ENCODE measurements at places on chromosomes 1 and 21.

DNA sequence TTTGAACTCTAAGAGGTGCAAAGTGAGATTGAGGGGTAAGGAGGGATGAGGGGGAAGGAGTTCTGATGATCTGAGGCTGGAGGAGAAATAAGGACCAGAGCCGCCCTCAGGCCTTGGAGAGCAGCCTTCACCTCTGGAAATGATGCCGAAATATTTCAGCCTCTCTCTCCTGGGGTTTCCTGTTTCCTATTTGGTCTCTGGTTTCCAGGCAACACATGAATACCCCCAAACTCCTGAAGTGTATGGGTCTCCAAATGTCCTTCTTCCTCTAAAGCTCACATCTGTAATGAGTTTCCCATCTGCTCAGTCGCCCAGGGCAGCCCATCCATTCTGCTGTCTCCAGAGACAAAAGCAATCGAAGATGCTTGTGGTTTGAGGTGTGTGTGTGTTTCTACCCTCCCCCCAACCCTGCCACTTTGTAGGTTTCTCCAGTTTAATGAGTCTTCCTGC lies 52.0 kb upstream of the FAM20B start:
- DNase-seq, result peak; percentile 58

DNA sequence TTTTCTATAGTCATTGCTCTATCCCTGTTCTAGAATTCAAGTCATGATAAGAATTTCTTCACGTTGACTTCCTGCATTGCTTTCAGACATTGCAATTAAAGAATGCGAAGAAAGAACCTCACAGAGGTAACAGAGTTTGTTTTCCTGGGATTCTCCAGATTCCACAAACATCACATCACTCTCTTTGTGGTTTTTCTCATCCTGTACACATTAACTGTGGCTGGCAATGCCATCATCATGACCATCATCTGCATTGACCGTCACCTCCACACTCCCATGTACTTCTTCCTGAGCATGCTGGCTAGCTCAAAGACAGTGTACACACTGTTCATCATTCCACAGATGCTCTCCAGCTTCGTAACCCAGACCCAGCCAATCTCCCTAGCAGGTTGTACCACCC lies 10.6 kb downstream of the APCS start:
- DNase-seq, result no peak

GRCh38 chr1:221154932-221155331 lies 275.7 kb downstream of the HLX start:
- no peak for DNase-seq

DNA sequence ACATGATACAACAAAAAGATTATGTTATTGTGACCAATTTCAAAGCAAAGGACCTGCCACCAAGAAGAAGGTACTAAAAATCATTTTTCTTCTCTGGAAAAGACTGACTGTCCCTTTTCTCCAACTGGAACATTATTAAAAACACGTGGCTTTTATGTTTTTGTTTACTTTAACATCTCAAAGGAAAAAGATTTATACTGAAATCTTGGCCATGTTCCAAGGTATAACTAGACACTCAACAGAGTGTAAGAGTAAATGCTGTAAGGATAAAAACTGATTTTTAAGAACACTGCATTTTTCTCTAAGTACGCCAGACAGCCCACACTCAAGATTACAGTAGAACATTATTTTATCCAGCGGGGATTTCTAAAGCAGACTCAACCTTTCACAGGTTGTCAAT lies 62.1 kb downstream of the BRWD1 start:
- DNase-seq, result no peak

DNA sequence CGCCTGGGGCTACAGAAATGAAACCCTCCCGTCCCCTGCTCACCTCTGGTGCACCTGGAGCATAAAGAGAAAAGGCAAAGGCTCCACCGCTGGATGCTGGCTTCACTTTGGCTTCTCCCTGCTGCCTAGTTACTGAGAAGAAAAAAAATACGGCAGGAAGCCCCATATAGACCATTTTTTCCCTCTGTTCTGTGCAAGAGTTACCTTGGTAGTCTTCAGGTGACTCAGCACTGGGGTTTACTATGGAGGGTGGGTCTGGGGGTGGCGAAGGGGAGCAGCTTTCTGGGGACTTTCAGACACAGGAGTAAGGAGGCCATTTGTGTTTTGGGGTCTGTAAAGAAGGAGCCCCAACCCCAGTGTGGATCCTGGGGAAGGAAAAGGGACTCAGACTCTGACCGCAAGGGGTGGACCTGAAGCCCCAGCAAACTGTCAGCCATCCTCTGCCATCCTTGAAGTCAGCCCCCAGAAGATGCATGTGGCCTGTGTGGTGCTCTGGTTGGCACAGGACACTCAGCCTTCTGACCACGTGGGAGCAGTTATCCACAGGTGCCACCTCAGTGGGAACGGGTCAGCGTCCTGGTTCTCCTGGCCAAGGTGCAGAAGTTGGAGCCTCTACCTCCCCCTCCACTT lies 25.9 kb upstream of the EPS8L3 start:
- DNase-seq, result no peak

DNA sequence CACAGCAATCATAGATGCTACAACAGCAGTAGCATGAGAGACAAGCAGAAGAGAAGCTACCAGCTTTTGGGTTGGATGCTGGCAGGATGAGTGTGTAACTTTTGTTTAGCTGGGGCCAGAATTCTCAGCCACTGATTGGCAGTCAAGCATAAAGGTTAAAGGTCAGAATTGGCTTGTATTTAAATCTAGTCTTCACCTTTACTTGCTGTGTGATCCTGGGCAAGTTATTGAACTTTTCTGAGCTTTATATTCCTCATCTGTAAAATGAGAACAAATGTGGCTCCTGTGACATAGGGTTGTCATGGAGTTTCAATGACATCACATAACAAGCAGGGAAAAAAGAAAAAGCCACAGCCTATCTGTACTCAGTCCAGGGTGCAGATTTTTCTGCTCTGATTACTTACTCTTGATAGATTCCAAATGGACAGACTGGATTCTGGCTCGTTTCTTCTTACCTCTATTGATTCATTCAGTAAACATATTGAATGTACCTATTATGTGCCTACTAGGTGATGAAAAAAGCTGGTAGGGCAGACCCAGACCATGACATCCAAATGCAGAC lies 2.8 kb upstream of the AZIN2 start:
- DNase-seq, result no peak

DNA sequence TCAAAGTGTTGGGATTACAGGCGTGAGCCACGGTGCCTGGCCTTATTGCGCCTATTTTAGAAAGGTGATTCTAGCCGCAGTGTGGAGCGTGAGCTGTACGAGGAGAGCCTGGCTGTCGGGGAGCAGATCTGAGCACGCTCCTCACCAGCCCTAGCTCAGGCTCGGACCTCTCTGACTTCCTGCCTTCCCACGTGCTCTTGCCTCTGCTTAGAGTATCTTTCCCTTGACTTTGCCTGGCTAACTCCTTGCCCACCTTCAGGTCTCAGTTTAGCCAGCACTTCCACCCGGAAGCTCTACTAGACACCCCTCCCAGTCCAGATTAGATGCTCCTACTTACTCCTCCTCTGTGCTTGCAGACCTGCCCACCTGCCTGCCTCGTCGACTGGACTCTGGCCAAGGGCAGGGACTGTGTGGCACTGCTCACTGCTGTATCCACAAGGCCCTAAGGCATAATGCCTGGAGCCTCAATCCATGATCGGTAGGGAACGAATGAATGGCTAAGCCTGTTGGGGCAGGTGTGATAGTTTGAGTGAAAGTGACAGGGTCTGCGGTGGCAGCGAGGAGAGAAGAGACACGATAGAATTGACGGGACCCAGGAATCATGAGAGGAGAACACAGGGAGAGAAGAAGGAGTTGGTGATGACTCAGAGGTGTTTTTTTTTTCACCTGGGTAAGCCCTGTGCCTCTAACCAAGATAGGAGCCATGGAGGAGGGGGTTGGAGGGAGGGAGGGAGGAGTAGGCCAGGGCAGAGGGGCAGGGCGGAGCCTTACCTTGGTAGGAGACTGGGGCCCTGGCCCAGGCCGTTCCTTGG lies 28.1 kb upstream of the WASF2 start:
- DNase-seq, result peak; percentile 91

DNA sequence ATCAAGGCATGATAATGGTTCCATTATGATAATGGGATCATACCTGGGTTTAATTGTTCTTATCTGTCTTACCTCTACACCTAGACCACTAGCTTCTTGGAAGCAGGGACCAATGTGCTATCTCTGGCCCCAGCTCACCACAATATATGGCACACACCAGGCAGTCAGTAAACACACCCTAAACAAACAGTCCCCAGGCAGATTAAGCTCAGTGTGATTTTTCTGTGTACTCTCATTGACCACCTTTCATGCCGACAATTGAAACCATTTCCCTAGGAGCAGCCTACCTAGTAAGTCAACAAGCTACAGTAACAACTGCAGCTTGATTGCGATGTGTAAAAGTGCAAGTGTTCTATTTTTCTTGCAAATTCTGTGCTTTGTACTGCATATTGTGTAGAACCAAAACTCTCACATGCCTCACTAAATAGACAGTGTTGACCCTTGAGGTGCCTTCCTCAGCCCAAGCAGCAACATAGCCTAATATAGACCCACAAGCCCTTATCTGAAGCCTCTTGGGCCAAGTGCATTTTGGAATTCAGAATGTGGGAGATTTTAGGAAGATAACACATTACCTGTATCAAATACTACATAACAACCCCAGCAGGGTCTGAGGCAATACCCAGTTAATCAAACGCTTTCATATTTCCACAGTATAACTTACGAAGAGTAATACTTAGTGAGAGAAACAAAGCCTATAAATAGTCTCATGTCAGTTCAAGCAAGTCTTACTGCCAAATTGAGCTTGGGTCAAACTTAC lies 32.0 kb downstream of the INPP5B start:
- DNase-seq, result no peak

Measured in stomach (tissue), 19 donors.